ENCODE measurements at places on chromosomes 1 and 21. TPM values are rescaled to one million over a fixed set of nuclear protein-coding genes. Genes with fewer than 3 reads are reported as not detected.
A peak's percentile ranks its signal among the peaks of the same experiment; 100 is the strongest.

Gene C1orf87
- not detected for total RNA-seq

Gene LEPR
- total RNA-seq: 2.2 TPM

DNA sequence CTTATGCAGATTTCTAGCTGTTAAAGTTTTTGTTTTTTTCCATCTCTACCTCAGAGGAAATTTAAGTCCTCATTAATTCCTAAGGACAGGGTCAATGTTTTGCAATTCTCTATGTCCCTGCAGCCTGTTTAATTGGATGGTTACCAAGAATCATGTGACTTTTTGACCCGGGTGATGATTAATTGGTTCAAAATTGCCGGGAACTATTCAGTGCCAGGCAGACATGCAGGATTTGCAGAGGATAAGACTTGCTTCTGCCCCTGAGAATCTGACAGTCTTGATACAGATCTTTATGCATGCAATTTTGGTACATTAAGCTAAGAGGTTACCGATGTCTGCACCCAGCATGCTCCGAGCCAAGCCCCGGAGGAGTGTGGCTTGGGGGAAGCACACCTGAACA lies 87.9 kb downstream of the PLPP3 start:
- H3K27ac ChIP-seq: no peak overlapping the region
- no peaks in the 10 kb centered on the region for H3K4me1 ChIP-seq
- H3K36me3 ChIP-seq: no peaks in the 10 kb centered on the region
- DNase-seq: no peak
- H3K4me3 ChIP-seq: no peak overlapping the region

Gene CRNN
- not detected for total RNA-seq

DNA sequence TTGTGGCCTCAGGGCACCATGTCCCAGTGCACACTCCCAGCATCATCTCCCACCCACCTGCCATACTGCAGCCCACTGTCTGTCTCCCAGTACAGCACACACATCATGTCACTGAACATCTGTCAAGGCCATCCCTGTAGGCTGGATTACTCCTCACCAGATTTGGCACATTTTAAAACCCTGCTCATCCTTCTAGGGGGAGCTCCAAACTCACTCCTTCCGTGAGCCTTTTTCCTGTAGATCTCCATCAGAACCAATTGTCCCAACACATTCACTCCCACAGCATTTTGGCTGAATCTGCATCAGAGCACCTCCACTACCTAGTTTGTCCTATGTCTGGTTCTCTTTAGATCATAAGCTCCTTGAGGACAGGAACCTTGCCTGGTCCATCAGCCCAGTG lies 58.6 kb upstream of the GRIK3 start:
- no peak for DNase-seq
- no peak overlapping the region for H3K27ac ChIP-seq
- no peaks in the 10 kb centered on the region for H3K4me1 ChIP-seq
- H3K4me3 ChIP-seq: no peak overlapping the region
- H3K27me3 ChIP-seq: no peaks in the 10 kb centered on the region

- no peak overlapping the region for H3K4me3 ChIP-seq
- DNase-seq: peak; percentile 31
- peaks cover 30% of the 10 kb centered on the region for H3K4me1 ChIP-seq
Measured at GRCh38 chr21:45257673-45258341, 29.9 kb downstream of the POFUT2 start.

Data from activated CD8-positive, alpha-beta memory T cell treated with anti-CD3 and anti-CD28 coated beads, Interleukin-2, amount 10 ng/mL, durations not matched to agents 7 days and 5 days (primary cell).